ENCODE measurements at places on chromosomes 7 and 10.

DNA sequence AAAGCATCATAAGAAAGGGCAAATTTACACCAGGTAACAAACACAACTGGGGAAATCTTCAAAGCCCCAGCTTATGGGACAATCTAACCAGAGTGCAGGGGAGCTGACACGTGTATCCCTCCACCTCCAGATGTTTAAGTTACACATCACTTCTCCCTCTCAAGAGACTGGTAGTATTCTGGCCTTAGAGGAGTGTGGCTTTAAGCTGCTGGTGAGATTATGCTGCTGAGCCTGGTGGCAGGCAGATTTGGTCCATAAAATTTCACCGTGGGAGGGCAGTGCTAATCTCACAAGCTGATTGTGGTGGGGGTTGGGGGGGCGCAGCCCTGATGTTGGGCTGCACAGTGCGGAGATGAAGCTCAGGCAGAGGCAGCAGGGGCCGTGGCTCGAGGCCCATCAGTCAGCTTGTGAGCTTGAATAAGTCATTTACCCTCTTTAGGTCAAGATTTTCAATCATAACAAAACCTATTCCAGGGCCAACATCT lies 431.0 kb upstream of the GALNT17 start:
- DNase-seq = no peak

DNA sequence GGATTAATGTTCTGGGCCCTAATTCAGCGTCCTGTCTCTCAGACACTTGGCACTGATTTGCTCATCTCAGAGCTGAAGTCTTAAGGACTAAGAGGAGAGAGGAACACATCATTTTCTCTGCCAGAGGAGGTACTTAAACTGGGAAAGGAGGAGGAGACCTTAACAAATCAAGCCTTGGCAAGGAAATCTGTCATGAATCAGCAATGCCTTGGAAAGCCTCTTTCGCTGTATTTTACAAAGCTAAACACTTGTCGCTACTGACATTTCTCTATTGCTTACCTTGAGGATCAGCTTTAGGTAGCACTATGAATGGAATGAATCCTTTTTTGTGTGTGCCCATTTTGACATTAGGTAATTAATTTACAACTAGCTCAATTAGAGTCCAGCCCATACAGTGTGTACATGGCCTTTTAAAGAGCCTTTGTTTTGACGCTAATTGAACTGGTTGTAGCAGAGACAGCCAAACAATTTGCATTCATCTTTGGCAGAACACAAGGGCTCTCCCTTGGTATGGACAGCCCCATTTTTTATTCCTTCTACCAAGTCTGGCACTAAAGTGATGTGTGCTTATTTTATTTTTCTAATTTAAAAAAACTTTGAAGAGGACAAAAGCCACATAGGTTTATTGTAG lies 37.4 kb downstream of the AUTS2 start:
- DNase-seq = no peak

GRCh38 chr7:69534461-69535041 lies 63.7 kb upstream of the AUTS2 start:
- DNase-seq = no peak

DNA sequence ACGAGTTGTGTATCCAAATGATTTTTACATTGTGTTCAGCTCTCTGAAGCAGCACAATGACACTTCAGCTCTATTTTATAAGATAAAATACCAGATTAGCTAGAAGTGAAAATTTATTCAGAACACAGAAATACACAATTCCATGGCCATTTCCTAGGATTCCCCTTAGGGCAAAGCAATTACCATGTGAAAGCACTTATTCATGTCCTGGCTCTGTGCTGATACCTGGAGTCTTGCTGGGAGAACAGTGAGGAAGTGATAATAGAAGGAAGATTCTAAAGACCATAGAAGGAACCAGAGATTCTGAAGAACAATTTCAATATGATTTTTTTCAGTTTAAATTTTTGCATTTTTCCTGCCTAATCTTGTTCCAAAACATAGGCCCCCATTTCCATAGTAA lies 657.4 kb upstream of the ZWINT start:
- DNase-seq = no peak

DNA sequence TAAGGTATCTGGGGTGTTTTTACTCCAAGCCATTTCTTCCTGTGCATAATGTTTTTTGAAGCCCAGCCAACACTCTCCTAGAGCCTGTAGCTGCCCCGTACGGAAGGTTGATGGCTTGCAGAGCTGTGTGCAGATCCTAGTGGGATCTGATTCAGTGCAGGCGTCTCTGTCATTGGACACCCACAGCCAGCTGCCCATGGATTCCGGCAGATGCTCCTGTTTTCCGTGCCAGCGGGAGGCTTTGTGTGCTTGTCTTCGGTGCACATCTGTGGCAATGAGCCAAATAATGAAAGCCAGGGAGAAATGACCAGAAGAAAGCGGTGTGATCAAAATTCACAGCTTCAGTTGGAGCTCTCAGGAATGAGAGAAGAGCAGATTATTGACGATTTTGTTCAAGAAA lies 426.4 kb downstream of the TYW1 start:
- DNase-seq = no peak

DNA sequence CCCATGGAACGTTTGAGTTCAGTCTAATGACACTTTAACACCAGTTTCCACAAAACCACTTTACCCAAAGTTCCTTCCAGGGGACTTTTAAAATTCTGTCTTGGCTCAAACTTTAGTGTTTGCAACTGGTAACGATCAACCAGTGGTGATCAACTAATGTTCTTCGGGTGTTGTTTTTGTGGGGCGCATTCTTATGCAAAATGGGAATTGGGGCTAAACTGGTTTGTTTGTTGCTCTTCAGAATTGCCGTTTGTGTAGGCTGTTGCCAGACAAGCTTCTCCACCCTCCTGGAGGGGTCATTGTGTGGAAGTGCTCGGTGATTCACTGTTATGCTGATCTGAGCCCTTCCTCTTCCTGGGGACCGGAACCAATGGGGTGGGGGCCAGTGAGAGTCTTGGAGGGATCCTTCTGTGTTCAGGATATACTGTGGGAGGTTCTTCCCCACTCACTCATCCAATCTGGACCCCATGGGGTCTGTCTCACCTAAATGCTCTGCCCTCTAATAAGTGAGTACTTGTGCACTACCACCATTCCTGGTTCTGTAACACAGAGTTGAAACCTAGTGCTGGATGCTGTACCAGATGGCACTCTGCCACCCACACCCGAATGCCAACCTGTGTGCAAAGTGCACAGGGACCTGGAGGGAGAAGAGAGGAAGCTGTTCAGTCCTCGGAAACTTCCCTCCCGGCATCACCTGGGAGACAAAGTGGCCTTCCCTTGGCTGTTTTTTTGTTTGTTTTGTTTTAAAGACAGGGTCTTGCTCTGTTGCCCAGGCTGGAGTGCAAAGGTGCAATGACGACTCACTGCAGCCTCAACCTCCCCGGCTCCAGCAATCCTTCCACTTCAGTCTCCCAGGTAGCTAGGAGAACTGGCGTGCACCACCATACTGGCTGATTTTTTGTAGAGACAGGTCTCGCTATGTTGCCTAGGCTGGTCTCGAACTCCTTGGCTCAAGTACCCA lies 2.1 kb downstream of the NFE2L3 start:
- no peak for DNase-seq

DNA sequence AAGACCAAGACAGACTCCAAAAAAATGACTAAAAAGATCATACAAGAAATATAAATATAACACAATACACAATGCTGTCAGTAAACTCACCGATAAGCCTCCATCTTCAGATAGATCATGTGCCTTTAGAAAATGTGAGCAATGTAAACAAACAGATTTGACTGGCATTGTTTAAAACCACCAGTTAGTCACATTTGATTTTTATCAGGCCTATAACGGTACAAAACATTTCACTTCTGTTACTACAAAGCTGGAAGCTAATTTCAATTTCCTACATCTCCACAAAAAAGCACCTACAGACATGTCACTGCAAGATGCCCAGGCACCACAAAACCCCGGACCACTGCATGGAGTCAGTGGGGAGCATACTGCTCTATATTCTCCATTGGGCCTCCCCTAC lies 18.9 kb downstream of the SGMS1 start:
- DNase-seq = no peak

Measured in head of caudate nucleus (tissue), 42 donors.